Effector memory CD4-positive, alpha-beta T cell (primary cell): ENCODE measurements at places on chromosomes 4 and X.
A peak's percentile ranks its signal among the peaks of the same experiment; 100 is the strongest.

- DNase-seq: no peak
Observed at GRCh38 chrX:8684201-8684965, 47.6 kb downstream of the ANOS1 start.

DNA sequence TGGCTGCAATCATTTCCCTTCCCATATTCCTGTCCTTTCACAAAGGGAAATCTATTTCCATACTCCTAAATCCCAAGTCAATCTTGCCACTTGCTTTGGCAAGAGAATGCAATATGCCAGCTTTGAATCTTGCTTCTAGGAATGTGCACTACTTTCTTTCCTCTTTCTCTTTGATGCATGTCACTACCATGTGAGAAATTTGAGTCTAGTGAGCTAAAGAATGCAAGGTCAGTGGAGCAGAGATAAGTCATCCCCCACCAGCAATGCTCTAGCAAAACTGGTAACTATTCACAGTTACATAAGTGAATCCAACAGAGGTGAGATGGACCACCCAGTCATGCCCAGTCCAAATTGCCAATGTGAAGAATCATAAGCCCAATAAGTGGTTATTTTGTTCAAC is 910.4 kb downstream of the RAB28 start:
- DNase-seq: no peak

DNA sequence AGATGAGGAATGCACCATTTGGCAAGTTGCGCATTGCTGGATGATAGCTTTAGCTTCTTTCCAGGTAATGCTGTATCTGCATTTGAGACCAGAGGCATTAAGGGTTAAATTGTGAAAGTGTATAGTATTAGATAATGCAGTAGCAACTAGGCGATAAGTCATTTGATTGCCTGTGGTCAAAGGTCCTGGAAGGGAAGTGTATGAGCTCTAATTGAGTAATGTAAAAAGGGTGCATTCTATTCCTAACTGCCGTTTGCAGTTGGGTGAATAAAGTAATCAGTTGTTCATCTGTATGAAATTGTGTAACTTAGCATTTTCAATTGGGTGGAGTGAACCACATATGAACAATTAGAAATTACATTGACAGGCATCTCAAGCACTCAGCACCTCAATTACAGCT is 54.5 kb upstream of the WDR1 start:
- no peak for DNase-seq

DNA sequence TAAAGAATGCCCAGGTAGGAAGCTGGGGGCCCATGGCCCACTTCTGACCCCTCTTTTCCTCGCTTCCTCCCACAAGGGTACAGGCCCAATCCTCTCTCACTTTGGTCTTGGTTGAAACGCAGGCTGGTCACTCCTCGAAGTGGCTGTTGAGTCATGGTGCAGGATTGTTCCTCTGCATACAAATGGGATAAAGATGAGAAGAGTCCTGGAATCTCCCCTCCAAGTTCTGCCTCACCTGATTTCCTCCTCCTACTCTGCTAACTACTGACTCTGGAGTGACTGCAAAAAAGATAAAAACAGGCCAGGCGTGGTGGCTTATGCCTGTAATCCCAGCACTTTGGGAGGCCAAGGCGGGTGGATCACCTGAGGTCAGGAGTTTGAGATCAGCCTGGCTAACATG is 1.7 kb downstream of the WDR45 start:
- DNase-seq: no peak

DNA sequence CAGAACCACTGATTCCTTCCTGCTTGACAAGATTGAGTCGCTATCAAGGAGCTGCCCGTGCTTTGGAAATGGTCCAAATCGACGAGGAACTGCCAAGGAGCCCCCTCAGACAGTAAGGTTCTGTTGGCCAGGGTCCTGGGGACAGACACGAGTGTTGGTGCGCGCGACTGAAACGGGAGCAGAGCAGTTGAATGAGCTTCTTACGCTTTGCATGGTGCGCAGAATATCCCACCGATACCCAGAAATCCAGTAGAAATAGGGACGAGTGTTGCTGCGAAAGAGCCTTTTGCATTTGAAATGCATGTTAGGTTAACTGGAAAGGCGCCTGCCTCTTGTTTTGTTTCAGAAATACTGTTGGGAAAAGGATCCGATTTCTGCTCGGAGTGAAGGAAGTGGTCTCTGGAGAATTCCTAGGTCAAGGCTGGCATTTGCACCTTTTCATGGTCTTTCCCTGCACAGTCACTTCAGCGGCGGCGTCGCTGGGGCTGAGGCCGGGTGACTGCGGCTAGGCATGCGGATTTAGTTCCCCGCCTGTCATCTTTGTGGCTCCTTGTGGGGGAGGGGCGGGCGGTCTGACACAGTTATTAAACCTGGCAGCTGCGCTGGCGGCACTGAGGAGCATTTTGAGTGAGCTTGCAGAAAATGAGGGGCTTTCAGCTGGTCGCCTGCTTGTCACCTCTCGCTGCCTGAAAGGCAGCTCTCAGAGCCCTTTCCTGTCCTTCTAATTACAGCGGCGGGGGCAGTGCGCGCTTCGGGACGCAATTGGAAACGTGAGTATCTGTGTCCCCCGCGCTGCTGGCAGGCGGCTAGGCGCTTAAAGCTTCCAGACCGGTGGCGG is 51.5 kb upstream of the TRIM2 start:
- peak; percentile 30 for DNase-seq

DNA sequence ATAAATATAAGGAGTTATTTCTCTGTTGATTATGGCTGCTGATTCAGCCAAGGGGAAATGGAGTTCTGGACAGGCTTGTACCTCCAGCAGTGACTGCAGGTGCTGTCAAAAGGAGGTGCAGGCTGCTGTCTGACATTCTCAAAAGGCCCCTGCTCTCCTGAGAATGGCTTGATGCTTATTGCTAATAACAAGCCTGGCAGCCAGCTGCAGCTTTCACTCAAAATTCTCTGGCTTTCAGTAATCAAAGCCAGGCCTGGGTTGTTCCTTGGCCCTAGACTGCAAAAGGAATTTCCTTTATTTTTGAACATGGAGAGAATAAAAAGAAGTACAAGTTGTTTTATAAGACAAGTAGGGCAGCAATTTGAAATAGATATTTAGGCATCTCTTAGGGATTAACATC is 575.9 kb downstream of the MID1IP1 start:
- DNase-seq: no peak

DNA sequence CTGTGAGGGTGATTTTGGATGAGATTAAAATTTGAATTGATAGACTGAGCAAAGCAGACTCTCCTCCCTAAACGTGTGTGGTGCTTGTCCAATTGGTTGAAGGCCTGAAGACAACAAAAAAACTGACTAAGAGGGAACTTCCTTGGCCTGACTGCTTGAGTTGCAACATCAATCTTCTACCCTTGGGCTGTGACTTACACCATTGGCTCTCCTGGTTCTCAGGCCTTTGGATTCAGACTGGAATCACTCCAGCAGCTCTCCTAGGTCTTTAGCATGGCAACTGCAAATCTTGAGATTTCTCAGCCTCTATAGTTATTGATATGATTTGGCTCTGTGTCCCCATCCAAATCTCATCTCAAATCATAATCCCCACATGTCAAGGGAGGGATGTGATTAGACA is 49.7 kb upstream of the IGFBP7 start:
- no peak for DNase-seq

DNA sequence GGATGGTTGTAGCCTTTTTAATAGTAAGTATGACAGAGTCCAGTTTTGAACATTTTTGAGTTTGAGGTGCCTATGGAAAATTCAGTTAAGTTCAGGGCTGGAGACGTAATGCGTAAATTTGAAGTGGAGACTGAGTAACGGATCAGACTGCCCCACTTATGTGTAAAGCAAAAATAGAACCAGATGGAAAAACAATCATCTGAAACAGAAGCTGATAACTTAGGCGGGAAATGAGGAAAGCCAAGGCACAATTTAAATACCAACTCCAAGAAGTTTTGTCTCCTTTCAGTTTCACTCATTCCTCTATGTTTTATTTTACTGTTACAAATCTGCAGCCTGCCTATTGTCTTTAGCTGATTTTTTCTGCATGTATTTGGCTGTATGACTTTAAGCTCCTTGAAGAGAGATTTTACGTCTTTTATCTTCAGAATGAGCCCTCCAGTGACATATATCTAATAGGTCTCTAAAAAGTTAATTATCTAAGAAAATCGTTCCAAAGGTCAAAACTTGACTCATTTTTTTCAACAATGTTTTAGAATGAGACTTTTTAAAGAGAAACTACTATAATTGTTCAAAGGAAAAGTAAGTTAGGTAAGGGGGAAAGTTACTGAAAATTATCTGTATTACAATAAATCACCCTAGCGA is 1.1 kb downstream of the SGCB start:
- no peak for DNase-seq

- no peak for DNase-seq
Observed at GRCh38 chr4:118081434-118081833, 47.1 kb downstream of the NDST3 start.
